ENCODE measurements at places on chromosomes 5 and 9. TPM values are rescaled to one million over a fixed set of nuclear protein-coding genes. Genes with fewer than 3 reads are reported as not detected.

The ORM2 gene
- not detected for total RNA-seq

The CAMLG gene
- 25.8 TPM for total RNA-seq

The TMEM215 gene
- total RNA-seq = not detected

The COL5A1 gene
- 5.5 TPM for total RNA-seq

The FGF1 gene
- total RNA-seq = 7.1 TPM

The MPDZ gene
- total RNA-seq = 42.8 TPM

DNA sequence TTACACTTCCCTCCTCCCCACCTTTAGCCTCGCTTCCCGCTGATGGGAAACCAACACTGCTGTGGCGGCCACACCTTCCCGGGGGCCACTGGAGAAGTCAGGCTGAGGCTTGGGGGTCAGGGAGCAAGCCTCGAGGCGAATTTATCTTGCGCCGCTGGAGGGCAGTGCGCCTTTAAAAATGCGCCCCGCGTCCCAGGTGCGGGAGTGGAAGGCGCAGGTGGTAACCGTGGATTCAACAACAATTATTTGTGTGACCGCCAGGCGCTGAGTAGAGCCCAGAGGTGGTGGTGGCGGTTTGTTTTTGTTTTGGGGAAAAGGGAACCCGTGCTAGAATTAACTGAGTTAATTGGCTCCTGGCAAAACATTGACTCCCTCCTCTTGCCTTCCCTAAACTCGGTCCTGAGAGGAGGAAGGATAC lies 1.1 kb downstream of the CFAP77 start:
- DNase-seq = no peak

DNA sequence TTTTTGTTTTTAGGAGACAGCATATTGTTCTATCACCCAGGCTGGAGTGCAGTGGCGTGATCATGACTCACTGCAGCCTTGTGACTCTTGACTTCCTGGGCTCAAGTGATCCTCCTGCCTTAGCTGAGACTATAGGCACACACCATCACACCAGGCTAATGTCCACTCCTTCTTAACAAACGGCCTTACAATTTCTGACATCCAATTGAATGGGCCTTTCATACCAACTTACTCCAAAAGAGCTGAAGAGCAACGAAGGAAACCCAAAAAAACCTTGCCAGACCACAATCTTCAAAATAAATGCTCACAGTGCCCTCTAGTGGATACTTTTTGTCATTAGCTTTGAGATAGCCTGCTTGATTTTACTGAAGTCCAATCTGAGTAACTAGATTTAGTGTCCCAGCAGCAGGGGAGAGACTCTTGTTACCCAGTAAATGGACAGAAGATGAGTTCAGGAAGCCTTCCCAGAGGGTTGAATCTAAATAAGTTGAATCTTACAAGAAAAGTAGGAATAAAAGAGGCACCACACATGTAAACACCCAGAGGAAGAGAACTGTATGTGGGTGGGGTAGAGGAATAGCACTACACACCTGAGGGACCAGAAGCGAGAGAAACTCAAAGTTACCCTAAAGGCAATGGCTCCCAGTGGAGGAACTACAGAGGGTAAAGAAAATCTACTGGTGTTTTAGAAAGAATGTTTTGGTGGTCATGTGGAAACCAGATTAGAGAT lies 9.3 kb downstream of the ZNF622 start:
- peak; percentile 26 for DNase-seq

DNA sequence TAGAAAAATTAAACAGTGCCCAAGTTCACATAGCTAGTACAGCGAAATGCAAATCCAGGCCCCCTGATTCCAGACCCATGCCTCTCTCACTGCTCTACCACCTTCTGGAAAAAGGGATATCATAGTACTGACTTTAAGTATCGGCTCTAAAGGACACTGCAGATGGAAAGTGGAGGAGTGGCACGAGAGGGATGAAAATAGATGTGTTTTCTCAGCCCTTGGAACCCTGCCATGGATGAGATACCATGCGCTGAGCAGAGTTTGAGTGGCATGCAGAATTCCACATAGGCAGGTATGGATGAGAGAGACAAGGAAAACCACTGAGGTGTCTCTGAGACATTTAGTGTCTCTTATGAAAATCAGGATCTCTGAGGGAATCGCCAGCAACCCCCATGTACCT lies 18.8 kb downstream of the CKMT2 start:
- no peak for DNase-seq

DNA sequence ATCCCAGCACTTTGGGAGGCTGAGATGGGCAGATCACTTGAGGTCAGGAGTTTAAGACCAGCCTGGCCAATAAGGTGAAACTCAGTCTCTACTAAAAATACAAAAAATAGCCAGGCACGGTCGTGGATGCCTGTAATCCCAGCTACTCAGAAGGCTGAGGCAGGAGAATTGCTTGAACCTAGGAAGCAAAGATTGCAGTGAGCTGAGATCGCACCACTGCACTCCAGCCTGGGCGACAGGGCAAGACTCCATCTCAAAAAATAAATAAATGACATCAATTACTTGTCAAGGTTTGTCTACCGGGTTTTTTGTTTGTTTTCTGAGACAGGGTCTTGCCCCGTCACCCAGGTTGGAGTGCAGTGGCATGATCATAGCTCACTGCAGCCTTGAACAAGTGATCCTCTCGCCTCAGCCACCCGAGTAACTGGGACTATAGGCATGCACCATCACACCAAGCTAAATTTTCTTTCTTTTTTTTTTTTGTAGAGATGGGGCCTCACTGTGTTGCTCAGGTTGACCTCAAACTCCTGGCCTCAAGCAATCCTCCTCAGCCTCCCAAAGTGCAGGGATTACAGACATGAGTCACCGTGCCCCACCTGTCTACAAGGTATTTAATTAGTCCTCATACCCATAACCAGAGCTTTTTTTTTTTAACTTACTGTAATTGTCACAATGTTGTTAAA lies 64.9 kb downstream of the SUSD1 start:
- DNase-seq = no peak

GRCh38 chr9:89519366-89519805 lies 21.5 kb upstream of the SEMA4D start:
- DNase-seq = peak; percentile 68

GRCh38 chr9:114155995-114156656 lies 789 bp downstream of the COL27A1 start:
- no peak for DNase-seq

DNA sequence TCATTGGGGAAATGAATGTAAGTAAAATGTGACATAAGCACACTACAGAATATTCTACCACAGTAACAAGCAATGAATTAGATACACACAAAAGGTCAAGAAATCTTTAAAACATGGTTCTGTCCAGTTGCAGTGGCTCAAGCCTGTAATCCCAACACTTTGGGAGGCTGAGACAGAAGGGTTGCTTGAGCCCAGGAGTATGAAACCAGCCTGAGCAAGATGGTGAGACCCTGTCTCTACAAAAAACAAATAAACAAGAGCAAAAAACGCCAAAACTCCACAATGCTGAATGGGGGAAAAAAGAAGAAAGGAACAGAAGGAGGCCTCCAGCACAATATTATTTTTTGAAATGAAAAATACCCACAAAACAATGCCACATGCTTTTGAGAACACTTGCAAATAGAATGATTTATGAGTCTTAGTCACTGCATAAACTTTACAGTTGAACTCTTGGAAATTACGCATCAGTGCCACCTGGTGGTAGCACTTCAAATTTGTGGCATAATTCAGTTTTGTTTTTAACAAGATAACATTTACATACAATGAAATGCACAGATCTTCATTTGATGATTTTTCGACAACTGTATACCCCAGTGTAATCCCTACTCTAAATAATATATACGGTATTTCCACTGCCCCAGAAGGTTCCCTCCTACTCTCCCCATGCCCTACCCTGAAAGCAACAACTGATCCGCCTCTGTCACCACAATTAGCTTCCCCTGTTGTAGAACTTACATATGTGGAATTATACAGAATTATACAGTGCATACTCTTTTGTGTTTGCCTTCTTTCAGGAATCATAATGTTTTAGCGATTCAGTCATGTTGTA lies 14.4 kb upstream of the SPINK4 start:
- DNase-seq = no peak

DNA sequence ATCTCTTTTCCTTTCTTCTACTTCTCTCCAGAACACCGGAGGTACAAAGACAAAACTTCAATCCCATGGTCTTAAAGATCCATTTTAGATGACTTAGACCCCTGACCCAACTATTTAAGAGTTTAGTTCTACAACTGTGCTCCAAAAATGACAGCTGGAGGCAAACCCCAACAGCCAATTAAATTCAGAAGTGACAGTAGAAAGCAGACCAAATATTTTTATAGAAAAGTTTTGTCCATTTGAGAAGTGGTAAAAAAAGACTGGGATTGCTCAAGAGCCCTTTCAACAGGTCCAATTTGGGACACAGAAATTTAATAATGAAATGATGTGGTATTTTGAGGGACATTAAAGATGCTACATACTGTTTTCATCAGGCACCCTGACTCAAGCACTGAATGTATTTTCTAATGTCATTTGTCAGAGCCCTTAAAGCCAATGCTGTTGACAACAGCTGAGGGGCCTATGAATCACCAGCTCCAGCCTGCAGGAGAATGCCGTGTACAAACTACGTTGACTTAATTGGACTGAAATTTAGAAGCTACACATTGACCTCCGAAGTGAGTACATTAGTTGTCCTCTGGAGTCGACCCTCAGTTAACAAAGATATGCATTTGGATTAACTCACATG lies 147.5 kb upstream of the PIK3R1 start:
- no peak for DNase-seq

GRCh38 chr9:116476935-116477381 lies 210.1 kb upstream of the TRIM32 start:
- DNase-seq = peak; percentile 53

DNA sequence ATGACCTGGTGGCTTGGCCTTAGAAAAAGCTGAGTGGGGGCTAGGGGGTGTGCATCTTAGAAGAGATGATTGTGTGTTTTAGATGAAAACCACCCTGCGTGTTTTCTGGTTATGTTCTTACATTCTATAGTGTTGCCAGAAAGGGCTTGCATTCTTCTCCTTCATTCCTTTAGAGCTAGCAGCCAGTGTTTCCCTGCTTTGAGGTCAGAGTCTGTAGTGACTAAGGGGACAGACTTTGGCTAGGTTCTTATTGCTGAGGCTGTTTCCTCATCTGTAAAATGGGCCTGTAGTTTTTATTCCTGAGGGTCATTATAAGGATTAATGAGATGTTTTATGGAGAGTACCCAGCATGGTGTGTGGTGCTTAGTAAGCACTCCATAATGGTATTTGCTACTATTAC lies 6.4 kb downstream of the MAST4 start:
- no peak for DNase-seq

GRCh38 chr9:2055203-2055658 lies 40.1 kb downstream of the SMARCA2 start:
- no peak for DNase-seq

DNA sequence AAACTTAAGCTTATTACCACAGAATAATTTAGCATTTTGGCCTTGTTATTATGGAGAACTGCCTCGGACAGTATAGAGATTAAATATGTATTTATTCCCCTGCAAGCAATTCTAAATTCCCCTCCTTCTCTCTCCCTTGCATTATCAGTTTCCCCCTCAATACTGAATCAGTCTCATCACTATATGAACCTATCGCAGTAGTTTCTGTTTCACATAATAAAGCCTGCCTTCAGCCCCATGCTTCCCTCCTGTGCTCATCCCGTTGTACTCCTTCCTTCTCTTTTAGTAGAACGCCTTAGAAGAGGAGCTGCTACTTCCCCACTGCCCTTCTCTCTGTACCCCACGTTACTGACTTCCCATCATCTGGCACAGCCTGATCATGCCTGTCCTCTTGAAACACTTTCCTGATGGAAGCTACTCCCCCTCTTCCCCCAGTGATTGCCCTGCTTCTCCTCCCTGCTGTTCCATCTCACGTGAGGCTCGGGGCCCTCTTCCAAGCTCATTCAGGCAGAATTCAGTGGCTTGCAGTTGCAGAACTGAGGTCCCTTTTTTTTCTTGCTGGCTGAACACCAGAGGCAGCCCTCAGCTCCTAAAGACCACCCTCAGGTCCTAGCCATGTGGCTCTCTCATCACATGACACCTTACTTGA lies 93.4 kb downstream of the PPIC start:
- DNase-seq = no peak

DNA sequence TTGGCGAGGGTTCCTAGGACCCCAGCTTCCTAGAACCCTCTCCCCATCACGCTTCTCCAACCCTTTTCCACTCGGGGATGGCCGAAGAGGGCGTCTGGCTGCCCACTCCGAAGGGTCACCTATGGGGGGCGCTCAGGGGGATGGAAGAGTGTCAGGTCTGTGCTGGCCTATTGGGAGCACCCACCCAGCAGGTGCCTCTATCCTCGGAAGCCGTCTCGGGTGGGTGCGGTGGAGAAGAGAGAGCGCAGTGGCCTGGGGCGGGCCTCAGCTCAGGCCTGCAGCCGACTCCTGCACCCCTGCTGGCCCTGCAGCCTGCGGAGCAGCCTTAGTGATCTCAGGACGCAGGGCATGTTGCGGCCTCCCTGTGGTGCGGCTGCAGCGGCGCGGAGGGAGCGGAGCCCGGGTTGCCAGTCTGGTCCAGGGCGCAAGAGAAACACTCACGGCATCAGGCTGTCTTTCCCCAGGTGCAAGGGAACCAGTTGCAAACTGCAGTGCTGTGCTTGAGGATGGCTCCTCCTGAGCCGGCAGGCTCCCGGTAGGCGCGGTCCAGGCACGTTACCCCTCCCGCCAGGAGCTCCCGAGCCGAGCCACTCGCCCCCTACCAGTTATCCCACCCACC lies 1.5 kb upstream of the IRX2 start:
- no peak for DNase-seq

- DNase-seq = no peak
Measured at GRCh38 chr5:88401228-88401627, 132.6 kb upstream of the TMEM161B start.

DNA sequence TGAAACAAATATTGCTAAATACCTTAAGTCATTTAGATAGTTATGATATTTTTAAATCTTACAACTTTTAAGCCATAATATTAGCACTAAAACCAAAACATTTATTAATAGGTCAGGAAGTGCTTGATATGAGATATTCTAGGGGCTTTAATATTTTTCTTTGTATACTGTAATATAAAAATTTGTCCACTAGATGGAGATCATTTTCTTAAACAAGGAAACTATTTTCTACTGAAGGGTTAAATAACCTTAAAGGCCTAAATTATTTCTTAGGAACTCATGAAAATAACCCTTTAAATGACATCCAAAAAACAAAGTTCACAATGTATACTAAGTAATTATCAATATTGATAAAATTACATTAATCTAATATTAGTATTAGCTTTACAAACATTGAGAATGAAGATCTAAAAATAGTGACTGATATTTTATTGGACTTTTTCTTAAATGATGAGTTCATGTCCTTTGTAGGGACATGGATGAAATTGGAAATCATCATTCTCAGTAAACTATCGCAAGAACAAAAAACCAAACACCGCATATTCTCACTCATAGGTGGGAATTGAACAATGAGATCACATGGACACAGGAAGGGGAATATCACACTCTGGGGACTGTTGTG lies 635.7 kb downstream of the RAB3C start:
- no peak for DNase-seq

All from psoas muscle (tissue), 8 donors.